ENCODE measurements at places on chromosomes 11 and 22. TPM values are rescaled to one million over a fixed set of nuclear protein-coding genes. Genes with fewer than 3 reads are reported as not detected.

The CD3E gene
- total RNA-seq = not detected

The APOA4 gene
- total RNA-seq = not detected

The OR8G5 gene
- total RNA-seq = not detected

The OR10D3 gene
- total RNA-seq = not detected

The PCF11 gene
- total RNA-seq = 26.0 TPM

The APOL1 gene
- 14.9 TPM for total RNA-seq

The MS4A12 gene
- not detected for total RNA-seq

The PKP3 gene
- total RNA-seq = 38.3 TPM

The GGTLC3 gene
- total RNA-seq = not detected

The IGHMBP2 gene
- total RNA-seq = 14.1 TPM

The TEX12 gene
- not detected for total RNA-seq

The PRRG4 gene
- total RNA-seq = 1.7 TPM

The GTSE1 gene
- total RNA-seq = 35.3 TPM

The PRG3 gene
- not detected for total RNA-seq

The TRIM29 gene
- total RNA-seq = 26.6 TPM

The GRM5 gene
- total RNA-seq = not detected

The PHLDA2 gene
- 105 TPM for total RNA-seq

The TMEM258 gene
- total RNA-seq = 240 TPM

The INPP5J gene
- 0.54 TPM for total RNA-seq

The SCYL1 gene
- 58.6 TPM for total RNA-seq

The MN1 gene
- total RNA-seq = 2.7 TPM

The HPX gene
- total RNA-seq = 0.51 TPM

The DEFB131B gene
- not detected for total RNA-seq

The CALCA gene
- 0.15 TPM for total RNA-seq

The PYGM gene
- 0.27 TPM for total RNA-seq

The COX8A gene
- total RNA-seq = 1,019 TPM

The RFPL3 gene
- total RNA-seq = not detected

The TTC17 gene
- total RNA-seq = 35.6 TPM

The ARHGAP8 gene
- total RNA-seq = 1.1 TPM

The MS4A3 gene
- not detected for total RNA-seq

The MYBPC3 gene
- total RNA-seq = 0.07 TPM

The TRIM48 gene
- not detected for total RNA-seq

The DYNC2H1 gene
- 5.9 TPM for total RNA-seq

The GRAMD1B gene
- 28.2 TPM for total RNA-seq

The SYT7 gene
- 1.3 TPM for total RNA-seq

The MIOX gene
- total RNA-seq = not detected

The C11orf52 gene
- total RNA-seq = 0.09 TPM

The PATE4 gene
- not detected for total RNA-seq

The OR52A1 gene
- not detected for total RNA-seq

The B3GAT3 gene
- 49.4 TPM for total RNA-seq

The MFRP gene
- not detected for total RNA-seq

The IFITM5 gene
- not detected for total RNA-seq

The CDC45 gene
- 24.5 TPM for total RNA-seq

The OR4D11 gene
- not detected for total RNA-seq

The YPEL1 gene
- 0.46 TPM for total RNA-seq

The OR4C45 gene
- total RNA-seq = not detected

The RFPL1 gene
- total RNA-seq = not detected

The CSKMT gene
- total RNA-seq = 15.6 TPM

Data from A549 treated with Hydrocortisone at 1 μM for 4 hours (cell line).